ENCODE measurements at places on chromosomes 3 and 15.
A peak's percentile ranks its signal among the peaks of the same experiment; 100 is the strongest.

DNA sequence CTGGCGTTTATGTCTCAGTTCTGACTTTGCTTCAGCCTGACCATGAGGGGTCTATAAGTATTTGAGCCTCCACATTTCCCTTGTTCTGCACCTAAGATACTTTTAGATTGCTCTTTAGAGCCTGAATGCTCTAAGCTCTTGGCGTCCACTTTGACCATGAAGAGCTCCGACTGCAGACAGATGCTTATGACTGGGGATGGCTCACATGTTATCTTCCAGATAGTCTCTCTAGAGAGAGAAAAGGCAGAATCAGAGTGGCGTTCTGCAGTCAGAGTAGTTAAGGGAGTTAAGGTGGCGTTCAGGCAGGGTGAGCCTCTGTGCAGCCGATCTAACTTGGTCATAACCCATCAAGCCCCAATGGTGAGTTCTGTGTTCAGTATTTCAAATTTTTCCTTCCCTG is 487.9 kb upstream of the NR2F2 start:
- no peak for DNase-seq

GRCh38 chr3:159257954-159258353 is 456.1 kb downstream of the MFSD1 start:
- DNase-seq: peak; percentile 30

DNA sequence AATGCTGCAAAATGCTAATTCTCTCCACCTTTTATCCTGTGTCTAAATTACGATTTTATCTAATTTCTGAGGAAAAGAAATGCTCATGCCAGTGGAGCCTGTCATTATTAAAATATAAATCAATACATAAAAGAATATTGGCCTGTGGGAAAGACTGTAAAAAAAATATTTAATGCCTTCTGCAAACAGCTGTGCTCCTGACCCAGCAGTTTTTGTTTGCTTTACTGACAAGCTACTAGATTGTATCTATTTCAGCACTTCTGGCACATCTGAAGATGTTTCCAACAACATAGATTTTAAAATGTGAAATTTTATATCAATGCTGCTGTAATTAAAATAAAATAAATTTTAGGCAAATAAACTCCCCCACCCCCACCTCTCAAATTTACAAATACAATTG is 493.6 kb upstream of the AGTR1 start:
- DNase-seq: no peak

DNA sequence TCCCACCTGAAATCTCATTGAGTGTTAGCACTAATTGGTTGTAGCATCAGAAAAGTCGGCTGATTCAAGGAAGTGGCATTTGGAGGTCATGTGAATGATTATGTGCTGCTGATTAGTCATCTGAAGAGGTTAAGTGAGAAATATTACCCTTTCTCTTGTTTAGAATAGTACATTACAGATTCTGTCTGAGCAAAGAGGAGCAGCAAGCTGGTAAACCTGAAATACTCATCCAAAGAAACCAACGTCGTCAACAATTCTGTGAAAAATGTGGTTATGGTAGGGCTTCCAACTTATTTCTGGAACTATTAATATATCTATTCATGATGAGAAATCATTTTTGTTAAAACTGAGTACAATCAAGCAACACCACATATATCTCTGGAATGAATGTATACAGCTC is 1024.9 kb downstream of the TUSC7 start:
- DNase-seq: peak; percentile 87

- DNase-seq: no peak
Observed at GRCh38 chr3:79005084-79005483, 762.7 kb downstream of the ROBO1 start.

GRCh38 chr15:47988564-47988963 is 132.2 kb upstream of the SLC24A5 start:
- DNase-seq: no peak

DNA sequence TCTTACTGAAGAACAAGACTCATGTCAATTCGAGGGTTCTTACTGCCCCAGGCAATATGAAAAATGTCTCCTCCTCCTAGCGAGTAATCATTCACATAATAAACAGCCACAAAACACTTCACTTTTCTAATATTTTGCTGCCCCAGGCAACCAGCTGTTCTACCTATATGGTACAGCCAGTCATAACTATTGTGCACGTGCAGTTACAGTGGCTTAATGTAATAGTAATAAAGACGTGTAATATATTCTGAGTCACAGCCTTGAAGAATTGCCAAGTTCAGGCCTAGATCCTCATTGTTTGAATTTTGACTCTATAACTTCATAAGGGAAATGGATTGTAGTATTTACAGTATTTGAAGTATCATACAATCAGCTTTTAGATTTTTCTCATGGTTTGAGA is 1250.0 kb upstream of the GBE1 start:
- no peak for DNase-seq

GRCh38 chr3:16011376-16011775 is 163.1 kb upstream of the GALNT15 start:
- peak; percentile 45 for DNase-seq

DNA sequence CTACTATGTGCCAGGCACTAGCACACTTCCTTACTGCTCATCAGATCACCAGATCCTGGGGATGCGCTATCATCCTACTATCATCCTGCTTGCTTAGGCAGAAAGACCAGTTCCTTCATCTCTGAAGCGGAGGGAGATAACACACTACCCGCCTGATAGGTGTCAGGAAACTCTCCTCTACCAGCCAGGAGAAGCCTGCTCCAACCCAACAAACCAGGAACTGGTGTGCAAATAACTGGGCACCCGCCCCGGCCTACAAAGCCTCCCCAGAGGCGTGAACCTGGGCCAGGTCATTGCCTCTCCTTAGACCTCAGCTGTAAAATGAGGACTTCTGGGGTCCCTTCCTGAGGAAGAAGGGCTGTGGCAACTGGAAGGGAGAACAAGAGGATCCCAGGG is 61.5 kb downstream of the HOMER2 start:
- DNase-seq: no peak

- DNase-seq: no peak
Observed at GRCh38 chr3:134643150-134643675, 7.6 kb downstream of the KY start.

- no peak for DNase-seq
Observed at GRCh38 chr3:59675495-59675894, 625.7 kb upstream of the CFAP20DC start.

GRCh38 chr3:19739504-19739903 is 194.5 kb downstream of the EFHB start:
- no peak for DNase-seq

GRCh38 chr3:100516232-100516631 is 23.8 kb downstream of the TMEM45A start:
- DNase-seq: no peak

- peak; percentile 45 for DNase-seq
Observed at GRCh38 chr3:184066211-184066610, 13.4 kb downstream of the HTR3C start.

- DNase-seq: peak; percentile 56
Observed at GRCh38 chr15:85414495-85414894, 34.1 kb downstream of the AKAP13 start.

DNA sequence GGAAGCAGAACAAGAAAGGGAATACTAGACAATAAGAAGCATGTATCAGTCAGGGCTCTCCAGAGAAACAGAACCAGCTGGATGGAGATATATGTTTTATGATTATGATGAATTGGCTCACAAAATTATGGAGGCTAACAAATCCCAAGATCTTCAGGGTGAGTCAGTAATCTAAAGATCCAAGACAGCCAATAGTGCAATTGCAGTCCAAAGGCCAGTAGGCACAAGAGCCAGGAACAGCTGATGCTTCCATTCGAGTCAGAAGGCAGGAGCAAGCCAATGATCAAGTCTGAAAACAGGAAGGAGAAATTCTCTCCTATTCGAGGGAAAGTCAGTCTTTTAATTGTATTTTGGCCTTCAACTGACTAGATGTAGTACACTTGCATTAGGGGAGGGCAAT is 164.9 kb upstream of the ST8SIA2 start:
- no peak for DNase-seq

- no peak for DNase-seq
Observed at GRCh38 chr3:195893044-195893395, 15.3 kb downstream of the TNK2 start.

DNA sequence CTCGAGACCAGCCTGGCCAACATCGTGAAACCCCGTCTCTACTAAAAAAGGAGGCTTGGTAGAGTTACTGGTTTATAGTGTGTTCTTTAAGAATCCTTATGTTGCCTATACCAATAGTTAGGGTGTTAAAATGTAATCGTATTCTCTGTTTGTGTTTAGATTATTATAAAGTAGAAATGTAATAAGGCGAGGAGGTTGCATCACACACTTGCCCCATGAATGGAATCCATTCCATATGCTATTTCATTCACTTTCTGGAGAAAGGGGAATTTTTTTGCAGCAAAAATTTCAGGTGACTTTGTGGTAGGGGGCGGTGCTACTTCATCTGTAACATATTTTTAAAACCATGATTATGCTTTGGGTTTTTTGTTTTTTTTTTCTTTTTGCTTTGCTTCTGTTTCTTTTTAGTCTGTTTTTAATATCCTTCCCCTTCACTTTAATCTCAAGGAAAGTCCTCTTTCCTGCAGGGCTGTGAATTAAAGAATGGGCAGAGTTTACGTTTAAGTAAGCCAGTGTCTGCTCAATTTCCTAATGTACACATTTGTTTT is 33.0 kb upstream of the MUC4 start:
- no peak for DNase-seq

- DNase-seq: peak; percentile 93
Observed at GRCh38 chr3:15205934-15206661, at the start of gene CAPN7. TSS of gene CAPN7 (plus strand) at chr3:15206246. CDS start at chr3:15206496, 250 bp downstream.

GRCh38 chr3:4852780-4853748 is 126.2 kb upstream of the BHLHE40 start:
- DNase-seq: no peak

- no peak for DNase-seq
Observed at GRCh38 chr3:23867400-23867799, 49.4 kb downstream of the NKIRAS1 start.

Measured in HCEC 1CT (cell line).